ENCODE measurements at places on chromosomes 2 and 18.

DNA sequence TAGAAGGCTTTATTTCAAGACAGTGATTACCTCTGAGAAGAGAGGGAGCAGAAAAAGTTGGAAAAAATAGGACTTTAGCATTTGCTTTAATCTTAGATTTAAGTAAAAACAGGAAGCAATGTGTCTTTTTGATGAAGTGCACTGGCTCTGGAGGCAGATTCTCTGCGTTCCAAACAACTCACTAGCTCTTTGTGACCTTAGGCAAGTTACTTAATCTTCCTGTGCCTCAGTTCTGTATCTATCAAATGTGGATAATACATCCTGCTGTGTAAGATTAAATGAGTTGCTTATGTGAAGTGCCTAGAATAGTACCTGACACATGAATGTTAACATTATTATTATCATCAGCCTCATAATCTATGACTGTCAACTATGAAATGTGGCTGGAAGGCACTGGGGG, 42.3 kb downstream of the RPRD1A start:
- DNase-seq, result no peak

DNA sequence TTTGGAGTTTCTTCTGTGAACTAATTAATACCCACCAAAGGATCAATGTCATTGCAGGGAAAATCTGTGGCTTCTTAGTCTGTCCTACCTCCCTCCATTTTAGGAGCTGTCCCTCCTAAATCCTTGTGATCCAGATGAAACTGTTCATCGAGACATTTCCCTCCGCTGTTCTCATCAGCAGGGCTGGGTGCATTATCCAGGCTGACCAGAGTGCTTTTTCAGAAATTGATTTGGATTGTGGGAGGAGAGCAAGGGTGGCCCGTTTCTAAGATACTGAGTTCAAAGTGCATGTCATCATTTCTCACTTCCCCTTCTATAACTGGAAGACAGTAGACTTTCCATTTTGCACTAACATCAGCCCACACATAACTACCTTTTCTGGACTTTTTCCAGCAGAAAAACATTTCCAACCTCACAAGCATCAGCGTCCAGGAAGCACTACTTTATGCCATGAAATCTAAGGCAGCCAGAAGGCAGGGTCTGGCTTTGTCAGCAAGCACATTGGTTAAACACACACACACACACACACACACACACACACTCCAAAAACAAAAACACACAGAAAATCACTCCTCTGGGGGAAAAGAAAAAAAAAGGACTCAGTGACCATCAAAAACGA, 94.1 kb downstream of the ANKRD44 start:
- DNase-seq, result no peak

- no peak for DNase-seq
Measured at GRCh38 chr2:105814291-105814940, 69.7 kb downstream of the NCK2 start.

GRCh38 chr2:171762879-171763573, 75.8 kb downstream of the DYNC1I2 start:
- no peak for DNase-seq

DNA sequence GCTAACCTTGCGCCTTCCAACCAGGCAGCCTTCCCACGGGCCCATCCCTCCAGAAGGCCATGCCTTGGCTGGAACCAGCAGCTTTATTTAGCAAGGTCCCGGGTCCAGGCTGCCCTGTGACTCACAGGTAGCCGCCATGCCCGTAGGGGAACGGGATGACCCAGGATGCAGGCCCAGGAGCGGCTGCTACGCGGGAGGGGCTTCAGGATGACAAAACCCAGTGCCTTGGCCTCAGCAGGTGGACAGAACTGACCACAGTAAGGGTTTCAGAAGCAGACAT, 63.3 kb downstream of the RTP5 start:
- DNase-seq, result no peak

GRCh38 chr2:213609570-213610170, 325.4 kb downstream of the SPAG16 start:
- no peak for DNase-seq

DNA sequence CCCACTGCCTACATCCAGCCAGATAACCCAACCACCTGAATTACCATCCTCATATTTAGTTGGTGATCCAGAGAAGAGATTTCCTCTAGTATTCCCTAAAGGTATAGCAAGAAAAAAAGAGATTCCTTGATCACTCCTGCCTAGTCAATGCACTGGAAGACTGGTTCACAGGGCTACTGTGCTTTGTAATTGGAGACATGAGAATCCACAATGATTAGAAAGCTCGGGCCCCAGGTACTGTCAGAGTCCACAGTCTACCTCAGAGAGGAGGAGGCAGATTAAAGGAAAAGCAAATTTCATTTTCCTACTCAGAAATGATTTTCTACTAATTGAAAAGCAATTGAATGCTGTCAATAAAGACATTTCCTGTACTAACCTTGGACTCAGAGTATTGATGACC, 22.3 kb downstream of the SULT1C3 start:
- DNase-seq, result no peak

GRCh38 chr2:135637456-135638087, 104.1 kb upstream of the UBXN4 start:
- DNase-seq, result no peak

GRCh38 chr2:233423552-233423860, 69.2 kb downstream of the DGKD start:
- DNase-seq, result no peak

DNA sequence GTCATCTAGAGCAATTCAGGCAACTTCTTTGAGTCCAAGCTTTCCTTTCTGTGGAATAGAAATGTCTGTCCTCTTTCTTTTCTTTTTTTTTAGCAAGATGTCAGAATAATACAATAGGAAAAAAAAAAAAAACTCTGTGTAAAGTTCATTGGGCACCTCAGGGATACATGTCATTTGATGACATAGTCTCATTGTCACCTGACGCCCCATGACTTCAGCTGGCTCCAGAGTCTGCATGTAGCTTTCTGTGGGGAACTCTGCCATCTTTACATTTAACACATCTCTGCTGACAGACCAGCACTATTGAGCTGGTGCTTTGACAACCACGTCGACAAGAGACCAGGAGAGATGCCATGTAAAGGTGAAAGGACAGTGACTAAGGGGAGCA, 172.5 kb upstream of the KLF7 start:
- DNase-seq, result no peak

- no peak for DNase-seq
Measured at GRCh38 chr2:173404841-173405750, 50.4 kb downstream of the CDCA7 start.

DNA sequence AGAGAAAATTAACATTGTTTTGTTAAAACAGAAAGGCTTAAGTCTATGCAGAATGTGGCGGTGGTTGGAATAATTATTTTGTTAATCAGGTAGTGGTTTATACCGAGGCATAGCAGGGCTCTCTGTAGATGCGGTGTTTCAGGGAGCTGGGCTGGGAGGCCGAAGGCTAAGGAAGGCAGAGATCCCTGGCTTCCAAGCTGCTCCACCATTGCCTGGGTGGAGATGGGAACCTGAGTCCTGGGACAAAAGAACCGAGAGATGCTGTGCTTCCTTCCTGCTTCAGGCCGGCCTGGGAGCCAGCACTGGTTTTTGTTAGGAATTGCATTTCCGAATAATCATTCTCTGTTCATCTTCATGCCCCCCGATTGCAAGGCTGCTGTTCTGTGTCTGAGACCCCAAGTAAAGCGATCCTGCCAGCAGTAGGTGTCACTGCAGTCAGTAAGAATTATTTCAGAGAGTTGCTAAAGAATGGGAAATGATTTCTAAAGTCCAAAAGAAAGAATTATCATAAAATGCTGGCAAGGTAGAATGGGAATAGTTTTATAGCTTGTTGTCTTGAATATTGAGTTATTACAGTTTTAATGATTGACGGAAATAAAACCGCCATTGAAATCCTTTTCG, 824.9 kb downstream of the GALR1 start:
- no peak for DNase-seq

GRCh38 chr18:5461041-5461440, 82.8 kb downstream of the EPB41L3 start:
- DNase-seq, result no peak

DNA sequence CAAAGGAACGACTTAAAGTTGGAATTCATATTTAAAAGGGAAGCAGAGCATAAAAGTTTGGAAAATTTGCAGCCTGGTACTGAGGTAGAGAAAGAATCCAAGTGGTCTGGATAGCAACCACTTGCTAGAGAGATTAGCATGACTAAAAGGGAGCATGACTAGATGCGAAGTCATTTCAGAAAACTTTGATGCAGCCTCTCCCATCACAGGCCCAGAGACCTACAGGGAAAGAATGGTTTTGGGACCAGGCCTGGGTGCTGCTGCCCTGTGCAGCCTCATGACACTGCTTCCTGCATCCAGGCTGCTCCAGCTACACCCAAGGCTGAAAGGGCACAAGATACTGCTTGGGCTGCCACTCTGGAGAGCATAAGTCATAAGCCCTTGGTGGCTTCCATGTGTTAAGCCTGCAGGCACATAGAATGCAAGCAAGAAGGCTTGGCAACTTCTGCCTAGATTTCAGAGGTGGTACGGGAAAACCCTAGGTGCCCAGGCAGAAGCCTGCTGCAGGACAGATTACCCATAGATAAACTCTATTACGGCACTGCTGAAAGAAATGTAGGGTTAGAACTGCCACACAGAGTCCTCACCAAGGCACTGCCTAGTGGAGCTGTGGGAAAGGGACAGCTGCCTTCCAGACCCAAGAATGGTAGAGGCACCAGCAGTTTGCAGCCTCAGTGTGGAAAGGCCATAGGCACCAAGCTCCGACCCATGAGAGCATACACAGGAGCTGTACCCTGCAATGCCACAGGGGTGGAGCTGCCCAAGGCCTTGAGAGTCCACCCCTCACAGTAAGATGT, 12.6 kb upstream of the CHN1 start:
- no peak for DNase-seq

DNA sequence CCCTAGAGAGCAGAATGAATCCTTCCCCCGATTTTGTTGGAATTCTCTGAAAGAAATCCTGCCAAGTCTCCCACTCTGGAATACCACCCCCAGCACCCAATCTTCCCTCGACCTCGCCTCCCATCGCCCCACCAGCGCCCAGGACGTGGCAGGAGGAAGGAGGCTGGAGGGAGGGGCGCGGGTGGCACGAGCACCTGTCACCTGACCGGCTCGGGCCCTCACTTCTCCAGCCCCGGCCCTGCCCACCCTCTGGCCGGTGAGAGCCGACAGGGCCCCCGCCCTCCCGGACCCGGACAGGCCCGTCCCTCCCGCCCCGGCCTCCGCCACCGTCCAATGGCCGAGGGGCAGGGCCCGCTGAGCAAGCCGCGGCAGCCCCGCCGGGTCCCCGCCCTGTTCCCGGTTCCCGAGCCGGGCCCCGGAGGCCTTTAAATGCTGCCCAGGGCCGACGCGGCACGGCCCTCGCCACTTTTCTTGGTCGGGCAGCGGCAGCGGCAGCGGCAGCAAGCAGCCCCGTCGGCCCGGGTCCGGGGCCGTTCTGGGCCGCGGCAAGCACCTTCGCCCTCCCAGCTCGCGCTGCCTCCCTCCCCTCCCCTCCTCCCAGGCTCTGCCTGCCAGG, at the start of gene LGALSL:
TSS of gene LGALSL (plus strand) at position 393 of the 616 bp plus-strand sequence. CDS start 384 bp downstream, outside the sequence.
- no peak for DNase-seq

DNA sequence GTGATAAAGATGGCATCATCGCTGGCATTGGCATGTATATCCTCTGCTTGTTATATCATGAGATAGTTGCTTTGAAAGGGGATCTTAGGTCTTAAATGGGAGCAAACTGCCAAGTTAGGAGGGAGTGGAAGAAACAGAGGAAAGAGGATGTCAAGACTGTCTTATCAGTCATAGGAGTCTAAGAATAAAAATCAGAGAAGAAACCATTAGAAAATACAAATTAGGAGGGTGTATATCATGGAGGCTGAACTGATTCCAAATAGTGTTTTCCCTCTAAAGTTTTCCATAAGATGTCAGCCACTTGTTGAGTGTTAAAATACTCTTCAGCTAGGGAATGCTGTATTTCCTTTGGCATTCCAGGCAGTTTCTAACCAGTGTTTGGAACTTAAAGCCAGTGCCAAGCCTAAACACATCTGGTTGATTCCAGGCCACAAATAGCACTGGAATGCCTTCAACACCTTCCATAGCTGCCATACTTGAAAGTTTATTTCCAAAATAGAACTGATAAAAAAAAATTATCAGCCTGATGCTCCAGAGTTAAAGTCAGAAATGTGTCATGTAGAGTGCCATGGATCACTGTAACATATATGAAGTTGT, 129.4 kb downstream of the ZEB2 start:
- no peak for DNase-seq

GRCh38 chr2:23497536-23497935, 112.6 kb downstream of the KLHL29 start:
- no peak for DNase-seq

GRCh38 chr2:232857158-232857563, 12.9 kb upstream of the SNORC start:
- no peak for DNase-seq

DNA sequence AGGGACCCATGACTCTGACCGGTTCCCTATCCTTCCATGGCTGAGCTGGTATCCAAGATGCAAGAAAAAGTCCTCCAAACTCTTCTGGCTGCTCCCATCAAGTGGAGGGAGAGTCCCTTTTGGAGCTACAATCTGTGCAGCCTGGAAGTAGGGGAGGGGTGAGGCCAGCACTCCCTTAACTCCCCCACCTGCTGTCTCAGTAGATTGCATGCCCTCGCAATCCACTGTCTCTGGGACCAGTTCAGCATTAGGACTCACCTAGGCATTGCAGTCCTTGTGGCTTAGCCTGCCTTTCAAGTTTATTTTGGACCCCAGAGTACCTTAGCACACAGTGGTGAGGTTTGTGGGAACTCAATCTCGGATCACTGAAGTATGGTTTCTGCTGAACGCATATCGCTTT, 14.2 kb upstream of the FMNL2 start:
- no peak for DNase-seq

DNA sequence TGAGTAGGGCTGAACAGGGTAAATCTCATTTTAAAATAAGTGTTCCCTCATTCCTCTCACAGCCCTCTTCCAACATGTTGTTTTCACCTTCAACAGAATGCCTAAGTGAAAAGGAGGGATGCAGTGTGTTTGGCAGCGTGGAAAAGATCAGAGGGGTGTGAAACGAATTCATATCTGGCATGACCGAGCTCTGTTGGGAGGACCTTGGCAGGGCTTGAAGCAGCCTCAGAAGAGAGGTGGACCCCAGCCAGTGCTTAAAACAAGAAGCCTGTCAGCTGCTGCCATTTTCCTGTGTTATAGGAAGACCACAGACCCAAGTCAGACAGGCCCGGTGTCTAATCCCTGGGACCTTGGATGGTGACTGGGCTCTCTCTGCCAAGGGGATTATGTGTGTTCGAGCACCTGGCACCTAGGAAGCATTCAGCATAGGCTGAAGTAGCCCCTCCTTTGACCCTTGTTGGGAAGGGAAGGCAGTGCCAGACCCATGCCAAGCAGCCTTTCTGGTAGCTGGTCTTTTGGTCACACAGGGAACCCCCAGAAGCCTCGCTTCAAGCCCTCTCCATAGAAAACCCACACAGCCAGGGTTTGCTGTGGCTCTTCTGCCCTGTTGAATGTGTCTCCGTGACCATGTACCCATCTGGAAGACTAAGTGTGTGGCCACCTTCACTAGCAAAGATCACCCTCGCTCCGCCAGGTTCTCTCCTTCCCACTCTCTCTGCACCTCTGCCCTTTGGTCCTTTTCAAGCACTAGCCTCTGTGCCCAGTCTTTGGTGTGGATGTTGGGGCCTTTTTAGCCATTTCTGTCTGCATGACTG, 87.5 kb upstream of the ST3GAL5 start:
- DNase-seq, result no peak

GRCh38 chr18:7901657-7902056, 334.5 kb downstream of the PTPRM start:
- DNase-seq, result no peak

GRCh38 chr2:85447222-85447585, 28.7 kb downstream of the SH2D6 start:
- no peak for DNase-seq

Measured in CD4-positive, alpha-beta T cell treated with Interleukin-17A for 1 hour (primary cell).